ENCODE measurements at places on chromosomes 12 and 14. TPM values are rescaled to one million over a fixed set of nuclear protein-coding genes. Genes with fewer than 3 reads are reported as not detected.

Gene FOXN3
- 17.6 TPM for total RNA-seq

Gene ASCL1
- total RNA-seq, result not detected

Gene MOK
- 3.1 TPM for total RNA-seq

Gene AHNAK2
- 4.9 TPM for total RNA-seq

Gene CEP83
- total RNA-seq, result 7.4 TPM

Gene SLC17A8
- under 0.01 TPM for total RNA-seq

Gene KTN1
- total RNA-seq, result 184 TPM

Gene BHLHE41
- total RNA-seq, result 0.11 TPM
